ENCODE measurements at places on chromosomes 5 and 9.

DNA sequence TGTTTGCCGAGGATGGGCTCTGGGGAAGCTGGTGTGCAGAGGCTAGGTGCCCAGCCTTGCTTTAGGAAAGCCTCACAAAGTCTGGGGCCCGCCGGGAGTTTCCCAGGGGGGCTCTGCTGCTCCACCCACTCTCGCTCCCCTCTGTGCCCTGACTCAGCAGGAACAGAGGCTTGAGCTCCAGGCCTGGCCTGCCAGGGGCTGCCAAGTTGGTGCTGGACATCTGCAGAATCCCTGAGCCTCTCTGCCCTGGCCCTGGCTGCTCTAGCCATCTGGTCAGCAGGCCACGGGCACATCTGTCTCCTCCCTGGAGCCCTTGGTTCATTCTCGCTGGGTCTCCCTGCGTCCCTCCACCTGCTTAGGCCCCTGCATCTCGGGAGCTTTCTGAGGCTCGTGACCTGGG, 647 bp upstream of the ADAMTSL2 start:
- DNase-seq, result no peak

DNA sequence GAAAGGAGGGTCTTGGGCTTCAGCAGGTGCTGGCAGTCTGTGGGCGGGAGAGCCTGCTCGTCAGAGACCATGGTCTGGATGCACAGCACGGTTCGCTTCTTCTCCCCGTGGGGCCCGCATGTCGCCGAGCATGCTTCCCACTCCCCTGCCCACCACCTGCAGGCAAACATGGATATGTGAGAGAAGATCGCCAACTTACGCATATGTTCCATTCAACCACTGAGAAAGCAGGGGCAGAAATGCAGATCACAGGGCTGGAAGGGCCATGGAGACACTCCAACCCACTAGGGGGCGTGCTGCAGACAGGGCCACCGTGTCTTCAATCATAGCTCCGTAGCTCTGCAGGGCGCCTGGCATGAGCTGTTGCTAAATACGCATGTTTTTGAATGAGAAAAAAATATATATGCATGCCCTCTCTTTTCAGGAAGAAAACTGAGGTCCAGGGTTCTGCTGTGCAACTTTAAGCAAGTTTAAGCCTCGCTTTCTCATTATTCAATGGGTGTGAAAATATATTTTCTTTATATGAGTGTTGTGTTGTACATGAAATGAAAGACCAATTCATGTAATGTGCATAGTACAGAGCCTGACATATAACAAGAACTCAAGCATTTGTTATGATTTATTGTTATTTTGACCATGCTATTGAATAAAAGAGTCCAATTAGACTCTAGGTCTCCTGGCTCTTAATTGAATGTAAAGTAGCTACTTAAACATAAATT, 148.0 kb downstream of the TARS1 start:
- peak; percentile 7 for DNase-seq

GRCh38 chr5:181114284-181114843, 16.6 kb downstream of the OR2V1 start:
- DNase-seq, result no peak

DNA sequence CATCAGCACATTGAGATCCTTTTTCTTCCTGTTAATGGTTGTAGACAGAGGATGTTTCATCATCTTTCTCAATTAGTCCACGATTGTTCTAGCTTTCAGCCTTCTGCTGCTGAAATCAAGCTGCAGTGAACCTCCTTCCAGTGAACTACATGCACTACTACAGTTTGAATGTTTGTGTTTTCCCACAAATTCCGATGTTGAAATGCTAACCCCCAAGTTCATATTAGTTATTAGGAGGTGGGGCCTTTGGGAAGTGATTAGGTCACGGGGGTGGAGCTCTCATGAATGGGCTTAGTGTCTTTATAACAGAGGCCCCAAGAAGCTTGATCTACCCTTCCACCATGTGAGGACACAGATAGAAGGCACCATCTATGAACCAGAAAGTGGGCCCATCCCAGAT, 32.9 kb downstream of the NSG2 start:
- DNase-seq, result no peak

- DNase-seq, result no peak
Observed at GRCh38 chr9:19975499-19975898, 186.7 kb upstream of the SLC24A2 start.

GRCh38 chr5:75225506-75225905, 11.2 kb downstream of the ANKRD31 start:
- no peak for DNase-seq

DNA sequence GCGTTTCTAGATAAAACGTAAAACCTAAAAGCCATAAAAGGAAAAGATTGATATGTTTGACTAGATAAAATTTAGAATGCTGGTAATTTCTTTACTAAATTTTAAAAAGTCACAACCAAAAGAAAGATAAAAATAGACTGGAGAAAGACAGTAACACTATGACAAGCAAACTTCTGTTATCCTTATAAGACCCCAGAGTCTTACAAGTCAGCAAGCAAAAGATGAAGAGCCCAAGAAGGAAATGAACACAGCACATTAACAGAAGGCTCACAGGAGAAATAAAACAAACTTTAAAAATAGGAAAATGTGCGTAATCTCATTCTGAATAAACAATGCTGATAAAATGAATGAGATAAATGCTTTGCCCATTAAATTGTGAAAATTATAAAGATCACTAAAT, 29.7 kb downstream of the IL7R start:
- DNase-seq, result no peak

- DNase-seq, result no peak
Observed at GRCh38 chr9:124290053-124290591, 32.4 kb downstream of the NEK6 start.

- DNase-seq, result no peak
Observed at GRCh38 chr9:107147134-107147533, 135.9 kb upstream of the RAD23B start.

GRCh38 chr9:128149001-128149701, at the start of gene LCN2:
TSS of gene LCN2 (plus strand) at chr9:128149453. CDS start at chr9:128149526, 73 bp downstream.
- DNase-seq, result no peak

- no peak for DNase-seq
Observed at GRCh38 chr9:24516463-24516862, 29.2 kb downstream of the IZUMO3 start.

DNA sequence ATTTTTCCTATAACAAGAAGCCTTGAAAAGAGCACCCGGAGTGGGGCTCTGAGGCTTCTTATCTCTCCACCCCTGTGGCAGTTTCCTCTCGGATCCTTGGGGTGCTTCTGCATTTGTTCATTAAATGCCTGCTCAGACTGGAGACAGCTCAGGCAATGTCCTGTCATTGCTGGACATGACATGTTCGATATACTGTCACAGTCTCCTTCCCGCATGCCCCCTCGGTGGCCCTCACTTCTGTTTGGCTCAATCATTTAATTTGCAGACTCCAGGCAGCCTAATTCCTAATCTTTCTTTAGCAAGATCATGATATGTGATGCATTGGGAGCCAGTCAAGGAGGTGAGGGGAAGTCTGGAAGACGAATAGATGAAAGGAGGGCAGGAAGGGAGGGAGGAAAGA, 37.5 kb upstream of the CPEB4 start:
- no peak for DNase-seq

GRCh38 chr5:110838961-110839360, 100.2 kb downstream of the SLC25A46 start:
- no peak for DNase-seq

GRCh38 chr5:45532826-45533624, 163.2 kb downstream of the HCN1 start:
- no peak for DNase-seq

- DNase-seq, result no peak
Observed at GRCh38 chr9:84103651-84104377, 123.2 kb downstream of the RMI1 start.

- DNase-seq, result no peak
Observed at GRCh38 chr9:118533101-118533500, 828.9 kb downstream of the TLR4 start.

DNA sequence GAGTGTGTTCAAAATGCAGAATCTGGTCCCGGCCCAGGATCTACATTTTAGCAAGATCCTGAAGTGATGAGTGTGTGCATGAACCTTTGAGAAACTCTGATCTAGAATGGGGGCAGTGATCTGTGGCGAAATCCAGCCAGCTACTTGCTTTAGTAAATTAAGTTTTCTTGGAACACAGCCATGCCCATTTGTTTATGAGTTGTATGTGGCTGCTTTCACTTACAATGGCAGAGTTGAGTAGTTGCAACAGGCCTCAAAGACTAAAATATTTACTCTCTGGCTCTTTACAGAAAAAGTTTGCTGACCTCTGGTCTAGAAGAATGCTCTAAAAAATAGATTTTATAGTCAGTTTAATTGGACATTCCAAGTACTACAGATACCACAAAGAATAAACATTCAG, 588.3 kb downstream of the BNC2 start:
- DNase-seq, result no peak

DNA sequence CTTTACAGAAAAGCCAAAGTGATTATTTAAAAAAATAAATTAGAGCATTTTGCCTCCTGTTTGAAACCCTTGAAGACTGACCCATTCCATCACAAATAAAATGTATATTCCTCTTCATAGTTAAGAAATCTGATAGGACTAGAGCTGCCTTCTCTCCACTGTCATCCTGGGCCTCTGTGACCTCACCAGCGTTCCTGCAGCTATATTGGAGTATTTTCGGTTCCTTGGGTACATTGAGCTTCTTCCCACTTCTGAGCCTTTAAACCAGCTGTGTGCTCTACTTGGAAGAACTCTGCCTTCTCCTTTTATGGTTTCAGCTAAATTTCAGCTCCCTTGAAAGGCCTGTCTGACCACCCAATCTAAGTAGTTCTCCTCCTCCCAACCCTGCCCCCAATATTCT, 99.1 kb upstream of the ABCA1 start:
- DNase-seq, result no peak

DNA sequence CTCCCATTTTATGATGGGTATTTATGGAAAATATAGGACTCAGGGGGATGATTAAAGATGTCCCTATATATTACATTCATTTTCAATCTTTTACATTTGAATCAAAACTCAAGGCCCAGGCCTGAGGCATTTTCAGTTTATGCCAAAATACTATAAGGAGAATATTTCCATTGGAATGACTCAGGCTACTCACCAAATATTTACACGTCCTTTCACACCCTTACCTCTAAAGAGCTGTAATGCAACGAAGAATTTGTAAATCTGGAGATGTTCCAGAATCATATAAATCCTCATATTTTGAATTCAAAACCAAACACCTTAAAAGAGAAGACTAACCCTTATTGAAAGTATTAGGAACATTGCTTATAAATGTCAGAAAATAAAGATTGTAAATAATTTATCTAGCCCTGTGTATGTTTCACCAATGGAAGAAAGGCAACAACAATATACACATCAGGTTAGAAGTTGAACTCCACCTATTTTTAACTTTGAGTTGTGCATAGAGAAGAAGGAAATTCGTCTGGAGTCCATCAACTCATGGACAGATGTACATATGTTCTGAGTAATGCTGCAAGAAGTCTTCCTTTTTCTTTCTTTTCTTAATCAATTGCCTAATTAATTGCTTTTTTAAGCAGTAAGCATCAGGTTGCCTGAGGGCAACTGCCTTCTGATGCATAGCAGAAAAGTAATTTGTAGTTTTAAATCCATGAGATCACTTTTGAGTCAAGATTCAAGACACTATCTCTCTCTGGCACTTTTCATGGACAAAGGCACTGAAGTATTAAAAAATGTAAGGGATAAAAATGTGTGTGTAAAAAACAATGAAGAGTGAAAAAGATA, 579.3 kb upstream of the RGMB start:
- no peak for DNase-seq

DNA sequence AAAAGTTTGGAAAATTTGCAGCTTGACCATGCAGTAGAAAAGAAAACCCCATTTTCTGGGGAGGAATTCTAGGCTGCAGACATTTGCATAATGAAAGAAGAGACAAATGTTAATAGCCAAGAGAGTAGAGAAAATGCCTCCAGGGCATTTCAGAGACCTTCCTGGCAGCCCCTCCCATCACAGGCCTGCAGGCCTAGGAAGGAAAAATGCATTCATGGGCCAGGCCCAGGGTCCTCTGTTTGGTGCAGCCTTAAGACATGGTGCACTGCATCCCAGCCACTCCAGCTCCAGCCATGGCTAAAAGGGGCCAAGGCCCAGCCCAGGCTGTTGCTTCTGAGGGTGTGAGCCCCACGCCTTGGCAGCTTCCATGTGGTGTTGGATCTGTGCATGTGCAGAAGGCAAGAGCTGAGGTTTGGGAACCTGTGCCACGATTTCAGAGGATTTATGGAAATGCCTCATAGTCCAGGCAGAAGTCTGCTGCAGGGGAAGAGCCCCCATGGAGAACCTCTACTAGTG, 75.0 kb upstream of the OR13F1 start:
- DNase-seq, result no peak

GRCh38 chr5:90612919-90613318, 54.3 kb downstream of the ADGRV1 start:
- DNase-seq, result no peak

DNA sequence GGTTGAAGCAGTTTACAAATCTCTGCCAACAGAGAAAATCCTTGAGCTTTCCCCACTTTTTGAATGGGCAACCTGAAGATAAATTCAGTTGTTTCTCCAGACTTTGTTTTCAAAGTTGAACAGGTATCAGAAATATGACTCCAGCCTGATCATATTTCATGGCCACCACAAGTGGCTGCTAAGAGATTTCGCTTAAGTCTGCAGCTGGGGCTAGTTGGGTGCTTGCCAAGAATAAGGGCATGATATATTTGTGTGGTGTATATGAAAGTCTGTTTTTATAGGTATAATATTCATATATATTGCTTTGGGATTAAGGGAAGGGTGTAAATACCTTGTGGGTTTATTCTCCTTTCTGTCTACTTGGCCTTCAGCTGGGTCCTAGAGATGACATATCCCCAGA, 168.4 kb upstream of the GDNF start:
- no peak for DNase-seq

DNA sequence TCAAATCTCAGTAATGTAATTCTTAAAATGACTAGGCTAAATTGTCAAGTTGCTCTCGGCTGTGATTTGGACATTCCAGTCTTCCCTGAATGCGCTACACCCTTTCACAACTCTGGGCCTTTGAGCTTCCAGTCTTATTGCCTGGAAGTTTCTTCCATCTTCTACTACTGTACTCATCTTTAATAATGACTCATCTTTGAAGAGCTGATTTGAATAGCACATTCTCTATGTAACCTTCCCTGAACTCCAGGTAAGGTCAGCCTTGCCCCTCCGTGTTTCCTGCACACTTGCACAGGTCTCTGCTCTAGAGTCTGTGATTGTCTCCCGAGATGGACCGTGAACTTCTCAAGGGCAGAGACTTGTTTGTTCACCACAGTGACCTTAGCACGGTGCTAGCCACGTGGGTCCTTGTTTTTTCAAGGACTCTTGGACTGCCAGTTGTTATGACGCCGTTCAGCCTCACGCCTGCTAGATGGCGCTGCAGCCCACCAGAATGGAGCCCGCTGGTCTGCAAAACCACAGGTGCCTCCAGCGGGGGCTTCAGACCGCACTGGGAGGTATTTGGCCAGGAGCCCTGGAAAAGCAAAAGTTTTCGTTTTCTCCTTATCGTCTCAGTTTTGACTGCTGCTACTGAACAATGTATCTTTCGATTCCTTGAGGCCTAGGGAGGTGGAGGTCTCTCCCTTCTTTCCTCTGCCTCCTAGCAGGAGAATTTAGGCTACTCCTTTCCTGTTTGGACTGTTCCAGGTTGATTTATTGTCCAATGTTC, 44.4 kb downstream of the SEC61B start:
- peak; percentile 23 for DNase-seq

GRCh38 chr9:1152171-1152570, 102.0 kb downstream of the DMRT2 start:
- DNase-seq, result no peak

GRCh38 chr9:32251539-32251938, 132.9 kb upstream of the ACO1 start:
- DNase-seq, result no peak

Measured in T-helper 1 cell (primary cell).